ENCODE measurements at places on chromosomes 3 and 15. TPM values are rescaled to one million over a fixed set of nuclear protein-coding genes. Genes with fewer than 3 reads are reported as not detected.

The GOLGA8G gene
- 0.04 TPM for polyA plus RNA-seq

The APOD gene
- not detected for polyA plus RNA-seq

The CAMK2N2 gene
- polyA plus RNA-seq, result 0.11 TPM

DNA sequence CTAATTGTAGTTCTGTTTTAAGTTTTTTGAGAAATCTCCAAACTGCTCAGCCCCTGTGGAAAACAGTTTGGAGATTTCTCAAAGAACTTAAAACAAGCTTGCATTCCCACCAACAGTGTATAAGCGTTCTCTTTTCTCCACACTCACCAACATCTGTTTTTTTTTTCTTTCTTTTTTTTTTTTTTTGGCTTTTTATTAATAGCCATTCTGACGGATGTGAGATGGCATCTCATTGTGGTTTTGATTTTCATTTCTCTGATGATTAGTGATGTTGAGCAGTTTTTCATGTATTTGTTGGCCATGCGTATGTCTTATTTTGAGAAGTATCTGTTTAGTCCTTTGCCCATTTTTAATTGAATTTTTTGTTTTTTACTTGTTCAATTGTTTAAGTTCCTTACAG lies 73.1 kb upstream of the COL8A1 start:
- no peak for DNase-seq

DNA sequence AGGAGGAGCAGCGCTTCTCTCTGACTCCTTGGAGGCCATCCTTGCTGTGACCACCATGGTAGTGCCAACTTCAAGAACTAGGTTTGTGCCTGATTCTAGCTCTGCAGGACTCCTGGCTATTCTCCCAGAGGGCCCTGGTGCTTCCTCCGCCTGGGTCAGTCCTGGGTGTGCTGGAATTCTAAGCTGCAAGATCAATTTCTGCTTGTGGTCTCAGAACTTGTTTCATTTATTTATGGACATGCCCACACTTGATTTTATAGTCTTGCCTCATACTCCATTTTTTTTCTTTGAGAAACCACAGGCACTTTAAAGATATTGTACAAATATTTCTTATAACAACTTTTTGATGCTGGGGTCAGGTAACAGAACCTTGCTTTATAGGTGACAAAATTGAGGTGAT lies 87.6 kb downstream of the PDCD6IP start:
- no peak for DNase-seq

DNA sequence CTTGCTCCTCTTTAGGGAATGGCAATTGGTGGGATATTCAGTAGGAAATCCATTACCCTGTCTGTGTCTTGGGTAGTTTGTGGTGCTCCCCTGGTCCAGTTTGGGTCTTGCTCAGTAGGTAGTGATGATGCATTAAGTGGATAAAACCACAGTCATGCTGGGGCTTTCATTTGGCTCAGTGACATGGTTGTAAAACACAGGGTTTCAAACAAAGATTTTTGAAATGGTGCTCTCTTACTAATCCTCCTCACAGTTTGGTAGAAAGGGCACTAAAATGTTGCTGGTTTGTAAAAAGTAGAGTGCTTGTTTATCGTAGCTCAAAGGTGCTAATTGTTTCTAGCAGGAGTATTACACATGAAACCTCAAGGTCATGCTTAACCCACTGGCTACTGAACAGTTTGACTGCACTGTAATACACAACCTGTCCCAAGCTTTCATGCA lies 22.9 kb downstream of the BBX start:
- DNase-seq, result no peak

GRCh38 chr3:58150130-58150809 lies 60.5 kb downstream of the DNASE1L3 start:
- DNase-seq, result no peak
